ENCODE measurements at places on chromosomes 4 and X.

DNA sequence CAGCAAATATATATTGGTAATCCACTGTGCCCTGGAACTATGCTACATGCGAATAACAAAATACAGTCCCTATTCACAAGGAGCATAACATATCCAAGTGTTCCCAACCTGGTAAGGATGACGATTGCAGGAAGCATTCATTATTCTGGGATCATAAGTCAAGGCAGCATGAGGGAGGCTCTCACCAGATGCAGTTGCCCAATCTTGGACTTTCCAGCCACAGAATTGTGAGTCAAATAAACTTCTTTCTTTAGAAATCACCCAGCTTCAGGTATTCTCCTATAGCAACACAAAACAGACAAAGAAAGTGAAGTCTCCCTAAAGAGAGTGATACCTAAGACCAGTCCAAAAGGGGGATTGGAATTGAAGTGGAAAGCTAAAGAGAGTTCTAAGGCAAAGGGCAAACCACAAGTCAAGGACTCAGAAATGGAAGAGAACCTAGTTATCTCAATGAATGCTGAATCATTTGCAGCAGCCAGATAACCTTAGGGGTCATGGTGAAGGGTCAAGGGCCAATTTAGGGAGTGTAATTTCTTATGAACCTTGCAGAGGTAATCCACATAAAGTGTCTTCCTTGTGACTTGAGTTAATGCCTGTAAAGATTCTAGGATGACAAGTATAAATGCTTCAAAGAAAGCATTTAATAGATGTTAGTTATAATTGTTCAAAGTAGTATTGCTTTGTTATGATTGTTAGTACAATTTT, 103.1 kb upstream of the PCDH7 start:
- DNase-seq = no peak

DNA sequence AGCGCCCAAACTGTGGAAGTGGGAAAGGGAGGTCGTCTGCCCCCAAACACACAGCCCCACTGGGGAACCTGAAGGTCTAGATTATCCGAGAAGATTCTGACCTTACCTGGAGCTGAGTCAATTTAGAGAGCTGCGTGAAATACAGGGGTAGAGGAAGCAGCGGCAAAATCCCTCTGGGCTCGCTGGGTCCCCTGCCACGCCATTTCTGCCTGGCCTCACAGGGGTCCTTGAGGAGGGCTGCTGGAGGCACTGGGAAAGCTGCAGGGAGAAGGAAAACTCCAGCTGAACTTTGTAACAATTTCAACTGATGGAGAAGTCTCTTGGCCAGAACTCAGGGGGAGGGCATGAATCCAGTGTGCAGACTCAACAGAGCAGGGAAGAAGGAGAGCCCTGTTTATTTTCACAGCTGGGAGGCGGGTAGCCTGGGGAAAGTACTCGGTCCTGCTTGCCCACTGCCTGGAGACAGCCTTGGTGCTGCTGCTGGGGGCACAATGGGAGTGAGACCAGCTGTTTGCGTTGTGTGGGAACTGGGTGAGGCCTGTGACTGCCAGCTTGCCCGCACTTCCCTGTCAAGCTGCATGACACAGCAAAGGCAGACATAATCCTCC, 93.2 kb upstream of the MAPK10 start:
- DNase-seq = no peak

GRCh38 chr4:140856621-140857062, 100.5 kb upstream of the TBC1D9 start:
- no peak for DNase-seq

DNA sequence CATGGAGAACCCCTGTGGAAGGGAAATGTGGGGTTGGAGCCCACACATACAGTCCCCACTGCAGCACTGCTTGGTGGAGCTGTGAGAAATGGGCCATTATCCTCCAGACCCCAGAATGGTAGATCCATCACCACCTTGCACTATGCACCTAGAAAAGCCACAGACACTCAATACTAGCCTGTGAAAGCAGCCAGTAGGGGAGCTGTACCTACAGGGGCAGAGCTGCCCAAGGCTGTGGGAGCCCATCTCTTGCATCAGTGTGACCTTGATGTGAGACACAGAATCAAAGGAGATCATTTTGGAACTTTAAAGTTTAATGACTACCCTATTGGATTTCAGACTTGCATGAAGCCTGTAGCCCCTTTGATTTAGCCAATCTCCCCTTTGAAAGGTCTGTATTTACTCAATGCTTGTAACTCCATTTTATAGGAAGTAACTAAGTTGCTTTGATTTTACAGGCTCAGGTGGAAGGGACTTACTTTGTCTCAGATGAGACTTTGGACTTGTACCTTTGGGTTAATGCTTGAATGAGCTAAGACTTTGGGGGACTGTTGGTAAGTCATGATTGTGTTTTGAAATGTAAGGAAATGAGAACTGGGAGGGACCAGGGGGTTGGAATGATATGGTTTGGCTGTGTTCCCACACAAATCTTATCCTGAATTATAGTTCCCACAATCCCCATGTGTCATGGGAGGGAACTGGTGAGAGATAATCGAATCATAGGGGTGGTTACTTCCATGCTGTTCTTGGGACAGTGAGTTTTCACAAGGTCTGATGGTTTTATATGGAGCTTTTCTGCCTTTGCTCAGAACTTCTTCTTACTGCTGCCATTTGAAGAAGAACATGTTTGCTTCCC, 352.6 kb downstream of the INPP4B start:
- no peak for DNase-seq

- no peak for DNase-seq
Measured at GRCh38 chr4:13476915-13477314, 7.2 kb downstream of the RAB28 start.
